CD4-positive, alpha-beta memory T cell (primary cell): ENCODE measurements at places on chromosomes 5 and 9. TPM values are rescaled to one million over a fixed set of nuclear protein-coding genes. Genes with fewer than 3 reads are reported as not detected.

The MCIDAS gene
- total RNA-seq: not detected

The TAF1L gene
- total RNA-seq: 0.06 TPM

The CCDC192 gene
- total RNA-seq: not detected

The PCDHGB6 gene
- 0.22 TPM for total RNA-seq

The OR5C1 gene
- total RNA-seq: not detected

DNA sequence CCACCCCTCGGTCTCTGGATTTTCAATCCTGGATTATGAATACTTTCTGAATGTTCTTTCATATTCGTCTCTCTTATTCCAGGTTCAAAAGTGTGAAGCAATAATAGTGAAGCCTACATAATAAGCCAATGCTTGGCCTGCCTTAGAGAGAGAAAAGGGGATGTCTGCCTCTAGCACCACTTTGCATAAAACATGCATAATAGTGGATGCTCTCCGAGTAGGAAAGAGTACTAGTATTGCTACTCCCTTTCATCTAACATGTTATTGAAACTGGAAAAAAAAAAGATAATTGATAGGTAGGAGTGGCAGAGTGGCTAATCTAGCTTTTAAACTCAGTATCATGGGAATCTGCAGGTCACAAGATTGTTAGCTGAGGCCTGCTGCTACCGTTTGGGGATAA lies 158.1 kb downstream of the SPATA31D1 start:
- no peak for DNase-seq

DNA sequence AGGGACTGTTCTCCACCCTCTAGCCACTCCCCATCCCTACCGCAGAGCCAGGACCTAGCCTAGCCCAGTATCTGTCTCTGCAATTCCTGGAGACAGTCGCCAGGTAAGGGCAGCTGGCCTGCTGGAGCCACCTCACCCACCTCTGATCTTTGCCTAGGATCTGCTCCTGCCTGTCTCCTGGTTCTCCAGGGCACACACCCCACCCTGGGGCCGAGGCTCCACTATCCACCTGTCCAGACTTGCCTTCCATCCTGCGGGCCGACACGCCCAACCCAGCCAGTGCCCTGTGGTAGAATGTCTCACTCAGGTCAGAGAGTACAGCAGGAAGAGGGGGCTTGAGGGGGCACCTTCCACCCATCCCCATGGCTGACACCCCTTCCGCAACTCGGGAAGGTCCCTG lies 15.7 kb upstream of the AQP7 start:
- no peak for DNase-seq

GRCh38 chr5:117455236-117456233 lies 880.9 kb upstream of the SEMA6A start:
- DNase-seq: no peak

DNA sequence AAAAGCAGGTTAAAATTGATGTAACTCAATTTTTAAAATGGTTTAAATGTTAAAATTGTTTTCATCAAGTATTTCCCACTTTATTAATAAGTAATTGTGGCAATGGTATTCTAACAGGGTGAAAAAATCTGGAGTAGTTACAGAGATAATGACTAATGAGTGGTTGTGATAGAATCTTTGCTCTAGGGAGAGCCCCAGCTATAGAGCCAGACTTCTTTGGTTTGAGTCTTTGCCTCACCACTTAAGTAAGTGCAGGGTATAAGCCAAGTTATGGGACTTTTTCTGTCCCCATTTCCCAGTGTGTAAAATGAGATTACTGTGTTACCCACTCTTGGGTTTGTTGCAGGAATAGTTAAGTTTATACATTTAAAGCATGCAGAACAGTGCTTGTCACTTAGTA lies 158.1 kb downstream of the FER start:
- DNase-seq: no peak
